Natural killer cell treated with Interleukin-12 subunit alpha and Interleukin-12 subunit beta and Interleukin-15 and Interleukin-18, amount 100 ng/mL, for 72 hours (primary cell): ENCODE measurements at places on chromosomes 3 and 15. TPM values are rescaled to one million over a fixed set of nuclear protein-coding genes. Genes with fewer than 3 reads are reported as not detected.

Gene CACNA2D2
- 1.6 TPM for total RNA-seq

Gene BLOC1S6
- 45.6 TPM for total RNA-seq

Gene RTP3
- total RNA-seq: not detected

Gene SLC9C1
- not detected for total RNA-seq

- peaks cover 3% of the 10 kb centered on the region for H3K4me1 ChIP-seq
- peaks cover 4% of the 10 kb centered on the region for H3K27me3 ChIP-seq
- H3K27ac ChIP-seq: no peak overlapping the region
- DNase-seq: no peak
These were observed 50.3 kb upstream of the ATG7 start for GRCh38 chr3:11221818-11222415.

DNA sequence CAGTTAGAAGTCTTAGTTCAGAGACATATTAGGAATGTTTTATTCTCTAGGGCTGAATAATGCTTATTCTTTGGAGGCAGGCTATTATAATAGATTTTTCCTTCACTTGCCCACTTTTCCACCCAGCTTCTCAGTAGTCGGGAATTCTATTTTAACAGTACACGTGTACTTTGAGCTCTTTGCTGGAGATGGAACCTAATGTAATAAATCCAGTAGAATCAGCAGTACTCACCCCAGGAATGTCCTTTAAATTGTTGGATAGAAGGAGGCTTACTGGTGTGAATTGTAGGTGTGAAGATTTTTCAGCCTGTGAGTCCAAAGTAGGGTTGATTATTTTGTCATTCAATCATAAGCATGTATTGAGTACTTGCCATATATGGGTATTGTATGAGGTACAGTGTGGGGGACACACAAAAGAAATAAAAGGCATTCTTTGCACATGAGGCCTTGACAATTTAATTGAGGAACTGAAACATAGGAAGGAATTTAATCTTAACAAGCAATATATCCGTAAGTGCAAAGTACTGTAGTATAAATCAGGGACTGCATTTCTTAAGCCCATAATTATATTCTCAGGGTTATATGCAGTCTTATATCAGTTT lies 29.5 kb upstream of the MGA start:
- H3K27ac ChIP-seq: no peak overlapping the region
- H3K4me1 ChIP-seq: peaks cover 9% of the 10 kb centered on the region
- no peak for DNase-seq
- no peak overlapping the region for H3K4me3 ChIP-seq
- H3K36me3 ChIP-seq: no peaks in the 10 kb centered on the region

GRCh38 chr3:15310491-15311370 lies 21.7 kb downstream of the SH3BP5 start:
- no peaks in the 10 kb centered on the region for H3K27me3 ChIP-seq
- H3K4me3 ChIP-seq: peak overlapping the region; percentile 90
- DNase-seq: no peak
- peaks cover 56% of the 10 kb centered on the region for H3K4me1 ChIP-seq

GRCh38 chr15:91268510-91268909 lies 168.5 kb downstream of the SV2B start:
- H3K4me1 ChIP-seq: peaks cover 3% of the 10 kb centered on the region
- H3K27ac ChIP-seq: no peak overlapping the region
- no peak overlapping the region for H3K4me3 ChIP-seq

GRCh38 chr3:196624907-196625306 lies 14.6 kb upstream of the NRROS start:
- no peaks in the 10 kb centered on the region for H3K27me3 ChIP-seq
- DNase-seq: no peak
- H3K27ac ChIP-seq: peak overlapping the region; percentile 68
- peaks cover 35% of the 10 kb centered on the region for H3K4me1 ChIP-seq
- no peaks in the 10 kb centered on the region for H3K36me3 ChIP-seq

- no peak overlapping the region for H3K4me3 ChIP-seq
- no peaks in the 10 kb centered on the region for H3K27me3 ChIP-seq
- no peak overlapping the region for H3K27ac ChIP-seq
- DNase-seq: no peak
- H3K4me1 ChIP-seq: peaks cover 6% of the 10 kb centered on the region
These were observed 3.4 kb downstream of the PIGZ start for GRCh38 chr3:196965112-196965803.

- H3K27ac ChIP-seq: no peak overlapping the region
- no peaks in the 10 kb centered on the region for H3K4me1 ChIP-seq
- H3K36me3 ChIP-seq: no peaks in the 10 kb centered on the region
- peak; percentile 25 for DNase-seq
- H3K27me3 ChIP-seq: no peaks in the 10 kb centered on the region
- no peak overlapping the region for H3K4me3 ChIP-seq
These were observed 27.7 kb downstream of the ITGA11 start for GRCh38 chr15:68404056-68404798.

- no peak overlapping the region for H3K4me3 ChIP-seq
- H3K27ac ChIP-seq: no peak overlapping the region
- no peaks in the 10 kb centered on the region for H3K36me3 ChIP-seq
- DNase-seq: no peak
These were observed 19.9 kb downstream of the NDUFB4 start for GRCh38 chr3:120615847-120616609.

DNA sequence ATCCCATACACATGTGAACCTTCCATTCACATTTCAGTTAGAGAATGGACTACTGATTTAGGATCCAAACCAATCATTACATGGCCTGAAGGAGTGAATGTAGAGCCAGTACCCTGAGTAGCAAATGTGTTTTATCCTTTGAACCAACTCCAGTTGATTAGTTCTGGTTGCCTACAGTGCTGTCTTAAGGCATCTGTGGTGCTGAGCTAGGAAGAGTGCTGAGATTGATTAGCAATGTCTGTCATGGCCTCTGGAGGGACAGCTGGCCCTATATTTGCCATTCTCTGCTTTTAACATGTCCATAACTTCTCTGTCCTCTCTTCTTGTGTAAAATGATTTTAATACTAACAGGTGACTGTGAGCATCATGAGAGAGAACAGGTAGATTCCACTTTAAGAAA lies 11.1 kb downstream of the LRTM1 start:
- H3K4me3 ChIP-seq: no peak overlapping the region
- H3K4me1 ChIP-seq: no peaks in the 10 kb centered on the region
- H3K36me3 ChIP-seq: no peaks in the 10 kb centered on the region
- no peaks in the 10 kb centered on the region for H3K27me3 ChIP-seq
- no peak overlapping the region for H3K27ac ChIP-seq
- DNase-seq: no peak

- peak overlapping the region; percentile 77 for H3K27ac ChIP-seq
- H3K4me1 ChIP-seq: peaks cover 44% of the 10 kb centered on the region
- peaks cover 18% of the 10 kb centered on the region for H3K36me3 ChIP-seq
- DNase-seq: no peak
- H3K4me3 ChIP-seq: peak overlapping the region; percentile 32
These were observed 16.2 kb downstream of the FYCO1 start for GRCh38 chr3:45979378-45979777.

DNA sequence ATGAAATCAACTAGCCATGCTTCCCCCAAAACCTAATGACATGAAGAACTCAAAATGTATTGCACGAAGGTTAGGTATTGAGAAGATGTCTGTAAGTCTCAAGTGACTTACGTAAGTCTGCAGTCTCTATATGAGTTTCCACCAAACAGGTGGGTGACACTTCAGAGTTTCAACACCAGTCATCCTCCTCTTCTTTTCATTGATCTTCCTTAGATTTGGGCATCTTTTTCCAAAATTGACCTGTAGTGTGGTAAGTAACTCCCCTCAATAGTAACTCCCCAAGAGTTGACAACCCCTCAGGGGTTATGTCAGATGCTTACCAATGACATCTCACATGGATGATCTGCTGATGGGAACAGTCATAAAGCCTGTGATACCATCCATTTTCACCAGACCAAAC lies 46.1 kb downstream of the GPR176 start:
- no peak overlapping the region for H3K27ac ChIP-seq
- H3K4me3 ChIP-seq: no peak overlapping the region
- H3K27me3 ChIP-seq: peaks cover 18% of the 10 kb centered on the region
- no peaks in the 10 kb centered on the region for H3K36me3 ChIP-seq
- no peak for DNase-seq

- no peaks in the 10 kb centered on the region for H3K4me1 ChIP-seq
- peaks cover 17% of the 10 kb centered on the region for H3K27me3 ChIP-seq
- H3K27ac ChIP-seq: no peak overlapping the region
- DNase-seq: no peak
- H3K36me3 ChIP-seq: no peaks in the 10 kb centered on the region
- no peak overlapping the region for H3K4me3 ChIP-seq
These were observed 394.3 kb upstream of the C2CD4B start for GRCh38 chr15:62559381-62559733.

- no peaks in the 10 kb centered on the region for H3K36me3 ChIP-seq
- peaks cover 9% of the 10 kb centered on the region for H3K4me1 ChIP-seq
- no peak overlapping the region for H3K4me3 ChIP-seq
- no peak for DNase-seq
- no peak overlapping the region for H3K27ac ChIP-seq
- peaks cover 14% of the 10 kb centered on the region for H3K27me3 ChIP-seq
These were observed 48.6 kb downstream of the GAP43 start for GRCh38 chr3:115671761-115672455.

DNA sequence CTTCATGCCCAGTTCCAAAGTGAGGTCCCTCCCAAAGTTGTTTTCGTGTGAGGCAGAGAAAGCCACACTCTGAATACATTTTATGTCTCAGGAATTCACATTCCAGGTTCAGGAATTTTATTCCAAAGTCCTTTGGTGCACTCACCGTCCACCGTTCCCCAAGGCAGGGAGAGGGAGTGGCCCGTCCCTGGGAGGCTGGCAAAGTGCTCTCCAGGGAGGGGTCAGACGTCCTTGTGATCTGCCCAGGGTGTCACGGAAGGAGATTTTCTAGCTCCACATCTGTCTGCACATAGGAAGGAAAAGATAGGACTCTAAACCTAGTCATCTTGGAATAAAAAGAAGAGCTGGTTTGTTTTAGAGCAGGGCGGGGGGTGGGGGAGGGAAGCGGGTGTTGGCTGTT lies 47.9 kb downstream of the KLF13 start:
- H3K4me1 ChIP-seq: peaks cover 52% of the 10 kb centered on the region
- no peak for DNase-seq
- H3K4me3 ChIP-seq: no peak overlapping the region
- no peak overlapping the region for H3K27ac ChIP-seq

DNA sequence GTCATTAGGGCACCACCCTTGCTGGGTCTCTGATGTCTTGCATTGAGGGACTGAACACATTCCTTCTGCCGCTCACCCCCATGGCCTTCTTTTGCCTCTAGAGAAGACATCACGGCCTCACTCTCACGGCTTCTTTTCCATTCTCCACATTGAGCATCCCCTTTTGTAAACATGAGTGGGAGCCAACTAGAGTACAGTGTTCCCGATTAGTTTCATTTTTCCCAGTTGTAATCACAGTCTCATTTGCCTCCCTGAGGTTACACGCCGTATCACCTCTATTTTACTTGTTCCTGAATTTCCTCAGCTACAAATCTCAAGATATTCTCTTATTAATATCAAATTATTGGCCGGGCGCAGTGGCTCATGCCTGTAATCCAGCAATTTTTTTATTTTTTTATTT lies 17.5 kb downstream of the USP13 start:
- H3K4me3 ChIP-seq: no peak overlapping the region
- no peak overlapping the region for H3K27ac ChIP-seq
- no peaks in the 10 kb centered on the region for H3K4me1 ChIP-seq
- no peaks in the 10 kb centered on the region for H3K36me3 ChIP-seq
